ENCODE measurements at places on chromosomes 11 and 22. TPM values are rescaled to one million over a fixed set of nuclear protein-coding genes. Genes with fewer than 3 reads are reported as not detected.

- DNase-seq = peak; percentile 100
Measured at GRCh38 chr11:85685820-85686459, at the start of gene CCDC89. Gene CCDC89 (minus strand): TSS chr11:85686195. CDS start chr11:85686130, 65 bp downstream.

DNA sequence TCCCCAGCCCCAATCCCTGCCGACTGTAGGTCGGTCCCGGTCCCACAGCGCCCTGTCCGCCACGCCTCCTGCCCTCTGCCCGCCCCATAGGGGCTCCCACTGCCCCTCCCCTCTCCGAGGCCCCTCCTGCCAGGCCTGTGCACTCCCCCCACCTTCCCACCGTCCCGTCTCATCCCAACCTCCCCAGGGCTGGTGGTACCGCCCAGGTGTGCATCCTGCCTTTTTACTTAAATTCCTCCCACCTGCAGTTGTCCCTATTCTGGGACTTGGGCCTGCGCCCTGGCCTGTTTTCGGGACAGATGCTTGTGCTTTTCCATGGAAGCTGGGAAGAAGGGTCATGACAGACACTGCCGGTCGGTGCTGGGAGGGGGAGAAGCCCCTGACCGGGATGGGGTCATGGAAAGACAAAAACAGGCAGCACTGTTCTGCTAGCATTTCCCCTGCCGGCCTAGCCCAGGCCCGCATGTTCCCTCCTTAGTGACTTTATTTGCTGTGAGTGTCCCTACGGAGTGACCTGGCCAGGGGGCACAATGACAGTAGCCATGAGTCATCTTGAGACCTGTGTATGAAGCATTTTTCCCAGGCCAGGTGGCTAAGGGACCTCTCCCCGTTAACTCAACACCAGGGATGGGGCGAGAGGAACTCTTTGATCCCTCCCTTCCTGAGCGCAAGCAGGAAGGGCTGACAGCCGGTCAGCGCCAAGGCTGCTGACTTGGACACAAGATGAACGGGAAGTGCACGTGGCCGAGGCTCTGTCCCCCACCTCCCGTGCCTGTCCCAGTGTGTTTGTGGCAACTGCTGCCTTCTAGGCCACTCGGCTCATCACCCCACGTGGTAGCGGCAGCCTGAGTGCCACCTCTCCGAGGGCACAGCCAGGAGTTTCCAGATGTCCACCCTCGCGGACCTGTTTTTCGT is 7.1 kb downstream of the TBX1 start:
- DNase-seq = no peak

DNA sequence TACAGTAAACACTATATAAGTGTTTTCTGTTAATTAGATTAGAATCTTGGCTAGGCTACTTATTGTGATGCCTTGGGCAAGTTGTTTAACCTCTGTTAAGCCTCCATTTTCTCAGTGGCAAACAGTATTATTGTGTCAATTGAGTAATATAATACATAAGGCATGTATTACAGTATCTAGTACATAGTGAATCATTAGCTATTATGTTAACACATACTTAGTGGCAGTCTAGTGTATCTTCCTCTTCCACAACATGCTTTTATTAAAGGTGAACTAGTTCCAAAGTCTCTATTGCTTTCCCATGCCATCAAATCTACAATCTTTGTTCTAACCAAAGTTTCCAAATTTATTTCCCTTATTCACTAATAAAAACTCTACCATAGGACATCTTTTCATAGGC is 200.9 kb downstream of the SOX6 start:
- no peak for DNase-seq

The C11orf87 gene
- not detected for total RNA-seq

The LRRN4CL gene
- total RNA-seq = 2.8 TPM
